Activated CD8-positive, alpha-beta memory T cell treated with anti-CD3 and anti-CD28 coated beads for 1 hour (primary cell): ENCODE measurements at places on chromosomes 6 and 20.

DNA sequence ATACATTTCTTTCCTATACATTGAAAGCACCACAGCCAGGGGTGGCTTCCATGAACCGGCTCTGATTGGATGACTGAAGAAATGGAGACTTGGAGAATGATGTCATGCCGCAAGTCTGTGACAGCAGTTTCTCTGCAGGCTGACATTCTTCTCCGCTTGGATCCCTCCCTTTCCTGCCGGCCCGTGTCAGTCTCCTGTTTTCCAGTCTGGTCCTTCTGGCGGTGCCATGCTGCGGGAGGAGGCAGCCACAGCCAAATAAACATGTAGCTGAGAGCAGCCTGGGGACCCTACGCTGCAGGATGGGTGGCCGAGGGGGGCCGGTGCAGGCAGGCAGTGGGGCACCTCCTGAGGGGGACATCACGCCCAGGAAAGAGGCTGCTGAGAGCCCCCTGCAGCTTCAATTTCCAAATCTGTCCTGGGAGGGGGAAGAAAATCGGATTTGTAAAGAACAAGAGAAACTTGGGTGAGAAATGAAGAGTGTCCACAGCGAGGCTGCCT lies 178.0 kb downstream of the TAF4 start:
- no peak for DNase-seq

DNA sequence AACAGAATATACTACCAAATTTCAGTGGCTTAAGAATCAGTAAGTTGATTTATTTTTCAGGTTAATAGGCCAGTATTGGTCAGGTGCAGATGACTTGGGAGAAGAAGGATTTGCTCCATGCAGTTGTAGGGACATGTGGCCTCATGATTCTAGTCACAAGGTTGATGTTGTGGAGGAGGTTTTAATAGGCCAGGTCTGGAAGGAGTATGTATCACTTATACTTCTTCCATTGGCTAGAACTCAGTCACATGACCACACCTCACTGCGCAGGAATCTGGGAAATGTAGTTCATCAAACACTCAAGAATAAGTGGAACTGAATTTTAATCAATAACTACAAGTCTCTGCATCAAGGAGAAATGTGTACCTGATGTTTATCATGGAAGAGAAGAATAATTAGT lies 281.5 kb upstream of the QKI start:
- no peak for DNase-seq

DNA sequence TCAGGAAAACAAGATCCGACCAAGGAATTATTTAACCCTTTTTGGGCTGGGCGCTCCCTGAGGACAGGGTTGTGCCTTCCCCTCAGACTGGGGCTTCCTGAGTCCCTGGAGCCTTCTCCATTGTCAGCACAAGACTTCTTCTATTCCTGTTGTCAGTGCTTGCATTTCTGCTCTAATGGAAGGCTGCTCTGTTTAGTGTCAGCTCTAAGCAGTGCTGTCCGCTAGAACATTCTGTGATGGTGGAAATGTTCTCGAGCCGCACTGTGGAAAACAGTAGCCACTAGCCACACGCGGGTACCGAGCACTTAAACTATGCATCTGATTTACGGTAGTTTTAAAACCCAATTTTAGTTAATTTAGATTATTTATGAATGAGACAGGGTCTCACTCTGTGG lies 64.0 kb downstream of the VEGFA start:
- DNase-seq: no peak

GRCh38 chr6:110054664-110055386 lies 76.7 kb downstream of the GPR6 start:
- no peak for DNase-seq

DNA sequence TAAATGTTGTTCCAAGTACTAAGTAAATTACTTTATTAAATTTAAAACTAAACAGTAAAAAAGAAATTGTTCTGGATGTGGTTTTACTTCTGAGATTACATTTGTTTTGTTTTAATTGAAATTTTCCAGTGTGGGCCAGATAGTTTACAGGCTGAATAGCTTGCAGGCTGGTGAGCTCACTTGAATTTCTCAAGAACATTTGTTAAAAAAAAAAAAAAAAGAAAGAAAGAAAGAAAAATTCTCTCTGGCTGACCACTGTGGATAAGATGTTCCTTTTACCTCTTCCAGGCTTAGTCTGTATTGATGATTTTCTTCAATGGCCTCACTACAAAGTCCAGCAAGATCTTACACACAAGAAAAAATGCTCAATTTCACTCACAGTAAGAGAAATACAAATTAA lies 85.4 kb downstream of the PLCG1 start:
- DNase-seq: no peak

- DNase-seq: no peak
Measured at GRCh38 chr6:125170376-125170775, 16.8 kb downstream of the TPD52L1 start.

- no peak for DNase-seq
Measured at GRCh38 chr20:64086801-64087200, 2.6 kb upstream of the LKAAEAR1 start.

DNA sequence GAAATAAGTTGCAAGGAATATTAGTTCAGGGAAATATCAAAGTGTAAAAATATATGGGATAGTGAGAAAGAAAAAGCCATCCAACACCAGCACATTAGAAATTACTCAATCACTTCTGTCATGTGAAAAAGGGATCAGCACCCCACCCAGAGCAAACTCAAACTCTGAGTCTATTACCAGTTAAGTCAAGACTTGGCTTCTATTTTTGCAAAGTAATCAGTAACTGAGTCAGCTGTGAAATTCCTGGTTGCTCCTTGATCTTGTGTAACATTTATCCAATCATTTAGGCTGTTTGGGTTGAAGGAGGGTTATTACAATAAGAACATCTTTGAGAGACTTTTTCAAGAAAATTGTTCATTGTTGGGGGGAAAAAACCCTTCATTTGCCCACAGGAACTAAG lies 51.2 kb downstream of the SLC22A23 start:
- no peak for DNase-seq

DNA sequence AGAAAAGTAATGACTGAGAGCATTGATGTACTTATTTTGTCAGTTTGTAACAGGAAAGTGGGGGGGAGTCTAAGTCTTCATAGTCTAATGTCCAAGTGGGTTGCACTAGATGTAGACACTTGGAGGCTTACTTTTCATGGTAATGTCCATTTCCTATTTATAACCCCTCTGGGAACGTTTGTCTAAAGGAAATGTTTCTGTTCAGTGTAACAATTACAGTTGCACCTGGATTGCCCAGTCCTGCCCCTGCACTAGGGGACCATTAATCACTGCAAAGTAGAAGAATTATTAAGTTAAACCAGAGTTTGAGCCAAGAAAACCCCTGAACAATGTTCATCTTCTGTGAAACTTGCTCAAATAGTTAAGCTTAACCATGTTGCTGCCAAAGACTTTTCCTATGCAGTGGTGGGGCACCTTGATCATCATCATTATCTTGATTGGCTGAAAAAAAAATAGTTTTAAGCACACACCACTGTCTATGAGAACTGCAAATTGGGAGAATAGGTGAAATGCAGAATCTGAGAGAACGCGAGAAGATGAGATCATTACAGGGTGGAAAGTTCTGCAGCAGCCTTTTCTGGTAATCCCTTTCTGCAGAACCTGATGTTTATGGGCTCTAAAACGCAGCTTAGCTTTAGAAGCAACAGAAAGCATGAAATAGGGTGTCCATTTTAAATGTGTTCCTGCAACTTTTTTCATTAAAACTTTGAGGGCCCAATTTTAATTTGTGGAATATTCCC lies 106.0 kb downstream of the ZNF217 start:
- no peak for DNase-seq

DNA sequence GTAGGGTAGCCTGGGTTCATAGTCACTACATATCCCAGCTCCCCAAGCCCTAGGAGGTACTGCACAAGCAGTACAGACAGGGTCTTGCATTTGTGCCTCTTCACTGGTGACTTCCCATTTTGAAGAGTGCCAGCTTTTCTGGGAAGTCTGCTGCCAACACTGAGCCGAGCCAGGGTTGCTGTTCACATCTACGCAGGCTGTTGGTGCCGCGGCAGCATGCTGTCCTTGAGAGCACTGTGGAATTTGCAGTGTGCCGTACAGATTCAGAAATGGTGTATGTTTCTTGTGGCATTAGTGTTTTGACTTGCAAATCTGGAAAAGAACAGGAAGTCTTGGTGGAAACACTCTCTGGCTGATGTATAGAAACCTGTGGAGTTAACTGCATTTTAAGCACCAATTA lies 67.5 kb downstream of the JARID2 start:
- DNase-seq: no peak

- no peak for DNase-seq
Measured at GRCh38 chr20:62709537-62709905, 885 bp downstream of the NTSR1 start.

DNA sequence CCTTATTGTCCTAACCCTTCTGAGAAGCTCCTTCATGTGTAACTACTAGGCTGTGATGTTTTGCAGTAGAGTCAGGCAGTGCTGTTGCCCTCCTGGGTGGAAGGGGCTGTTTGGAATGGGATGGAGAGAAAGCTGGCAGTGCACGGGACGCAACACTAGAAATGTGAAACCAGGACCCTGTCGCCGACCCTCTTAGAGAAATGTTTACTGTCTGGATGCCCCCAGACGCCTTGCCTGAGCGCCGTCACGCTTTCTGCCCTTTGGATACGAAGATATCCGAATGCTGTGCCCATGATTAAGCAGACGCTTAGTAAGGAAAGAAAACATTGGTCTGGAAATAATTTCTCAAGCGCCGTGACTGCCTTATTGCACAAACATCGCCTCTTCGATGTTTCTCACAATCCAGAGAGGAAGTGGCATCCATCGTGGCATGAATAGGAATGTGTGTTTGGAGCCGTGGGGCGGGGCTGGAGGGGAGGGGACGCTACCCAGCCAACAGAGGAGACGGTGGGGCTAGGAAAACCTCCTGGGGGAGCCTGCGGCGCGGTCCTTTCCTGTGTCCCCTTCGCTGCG lies 661 bp upstream of the PPP1R14C start:
- DNase-seq: no peak

DNA sequence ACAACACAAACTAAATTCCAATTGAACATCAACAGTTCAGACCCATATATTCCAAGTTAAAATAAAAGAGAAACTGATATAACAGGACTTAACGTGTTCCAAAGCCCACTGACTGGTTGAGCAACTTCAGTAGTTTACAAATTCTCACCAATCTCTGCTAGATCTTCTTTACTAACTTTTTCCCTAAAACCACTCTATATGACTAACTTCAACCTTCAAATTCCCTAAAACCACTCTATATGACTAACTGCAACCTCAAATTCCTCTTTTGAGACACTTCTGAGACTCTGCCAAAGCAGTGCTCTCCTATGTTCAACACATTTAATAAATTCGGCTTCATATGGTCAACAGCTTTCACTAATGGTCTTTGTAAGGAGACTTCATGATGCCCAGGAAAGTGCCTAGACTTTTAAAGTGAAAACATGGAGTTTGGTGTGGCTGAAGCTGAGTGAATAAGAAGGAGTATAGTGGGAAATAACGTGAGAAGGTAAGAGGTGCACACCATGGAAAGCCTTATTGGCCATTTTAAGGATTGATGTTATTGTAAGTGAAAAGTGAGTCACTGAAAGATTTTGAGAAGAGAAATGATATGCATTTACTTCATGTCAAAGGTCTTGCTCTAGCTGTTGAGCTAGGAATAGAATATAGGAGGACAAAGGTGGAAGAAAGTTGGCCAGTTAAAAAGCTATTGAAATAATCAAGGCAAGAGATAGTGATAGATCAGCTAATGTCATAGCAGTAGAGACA lies 134.0 kb upstream of the HCRTR2 start:
- no peak for DNase-seq

- no peak for DNase-seq
Measured at GRCh38 chr6:46983007-46983411, 59.1 kb downstream of the ADGRF1 start.

DNA sequence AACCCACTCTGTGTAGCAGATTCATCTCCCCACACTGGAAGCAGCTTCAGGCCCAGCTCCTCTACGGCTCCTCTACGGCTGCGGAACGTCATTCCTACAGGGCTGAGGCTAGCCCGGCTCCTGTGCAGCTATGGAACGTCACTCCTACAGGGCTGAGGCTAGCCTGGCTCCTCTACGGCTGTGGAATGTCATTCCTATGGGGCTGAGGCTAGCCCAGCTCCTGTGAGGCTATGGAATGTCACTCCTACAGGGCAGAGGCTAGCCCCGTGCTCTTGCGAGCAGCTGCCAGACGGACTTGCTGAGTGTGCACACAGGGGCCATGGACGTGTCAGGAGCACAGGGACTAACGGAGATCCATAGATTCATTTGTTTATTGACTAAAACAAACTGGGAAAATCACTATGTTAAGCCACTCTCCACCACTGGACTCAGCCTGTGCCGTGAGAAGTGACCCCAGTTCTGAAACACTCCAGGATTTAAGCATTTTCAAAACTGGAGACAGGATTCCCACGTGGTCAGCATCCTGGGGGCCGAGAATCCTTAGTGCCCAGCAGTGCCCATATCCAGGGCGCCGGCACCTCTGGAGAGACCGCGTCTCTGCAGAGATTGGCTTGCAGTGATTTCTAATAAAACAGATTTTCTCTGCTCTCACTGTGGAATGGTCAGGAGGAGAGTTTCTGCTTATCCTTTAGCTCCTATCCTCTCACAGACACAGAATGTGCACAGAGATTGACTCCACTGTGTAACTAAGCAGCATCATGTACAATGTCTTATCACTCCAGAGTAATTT lies 5.0 kb downstream of the KCNQ2 start:
- DNase-seq: no peak

- DNase-seq: no peak
Measured at GRCh38 chr6:159301810-159302593, 132.8 kb downstream of the FNDC1 start.

GRCh38 chr6:125773387-125774341 lies 17.1 kb upstream of the NCOA7 start:
- no peak for DNase-seq

- no peak for DNase-seq
Measured at GRCh38 chr20:32481311-32482142, 103.6 kb downstream of the NOL4L start.

GRCh38 chr6:7542065-7542873 lies 798 bp downstream of the DSP start:
- DNase-seq: no peak

GRCh38 chr6:111291336-111292259 lies 191.4 kb downstream of the REV3L start:
- no peak for DNase-seq

DNA sequence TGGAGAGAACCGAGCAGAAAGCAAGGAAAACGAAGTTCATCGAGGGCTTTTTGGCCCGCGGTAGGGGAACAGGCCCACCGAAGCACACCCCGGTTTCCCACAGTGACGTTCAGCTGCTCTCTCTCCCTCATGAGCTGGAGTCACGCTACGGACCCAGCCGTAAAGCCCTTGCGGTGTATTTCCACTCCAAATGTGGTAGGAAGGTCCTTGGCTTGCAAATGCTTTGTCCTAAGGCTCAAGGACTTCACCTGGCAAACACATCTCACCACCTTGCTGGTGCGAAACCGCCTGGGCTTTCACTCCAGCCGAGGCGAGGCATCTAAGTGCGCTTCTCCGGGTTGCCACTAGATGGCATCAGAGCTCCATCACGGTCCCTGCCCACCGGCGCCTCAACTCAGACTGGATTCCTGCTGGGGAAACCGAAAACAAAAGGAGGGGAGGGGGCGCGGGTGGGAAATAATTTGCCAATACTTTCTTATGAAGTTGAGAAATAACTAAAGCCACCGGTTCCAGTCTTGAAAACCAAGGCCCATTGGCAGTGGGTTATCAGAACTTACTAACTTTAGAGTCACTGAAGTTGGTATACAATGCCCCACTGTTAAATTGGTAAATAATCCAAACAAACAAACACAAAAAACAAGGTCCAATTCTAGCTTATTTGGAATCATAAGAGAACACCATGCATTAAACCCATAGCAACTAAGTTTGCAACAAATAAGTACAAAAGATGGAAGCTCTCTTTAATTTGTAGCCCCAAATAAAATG lies 13.4 kb upstream of the FOXC1 start:
- DNase-seq: no peak
